Central memory CD8-positive, alpha-beta T cell (primary cell): ENCODE measurements at places on chromosomes 4 and X.

DNA sequence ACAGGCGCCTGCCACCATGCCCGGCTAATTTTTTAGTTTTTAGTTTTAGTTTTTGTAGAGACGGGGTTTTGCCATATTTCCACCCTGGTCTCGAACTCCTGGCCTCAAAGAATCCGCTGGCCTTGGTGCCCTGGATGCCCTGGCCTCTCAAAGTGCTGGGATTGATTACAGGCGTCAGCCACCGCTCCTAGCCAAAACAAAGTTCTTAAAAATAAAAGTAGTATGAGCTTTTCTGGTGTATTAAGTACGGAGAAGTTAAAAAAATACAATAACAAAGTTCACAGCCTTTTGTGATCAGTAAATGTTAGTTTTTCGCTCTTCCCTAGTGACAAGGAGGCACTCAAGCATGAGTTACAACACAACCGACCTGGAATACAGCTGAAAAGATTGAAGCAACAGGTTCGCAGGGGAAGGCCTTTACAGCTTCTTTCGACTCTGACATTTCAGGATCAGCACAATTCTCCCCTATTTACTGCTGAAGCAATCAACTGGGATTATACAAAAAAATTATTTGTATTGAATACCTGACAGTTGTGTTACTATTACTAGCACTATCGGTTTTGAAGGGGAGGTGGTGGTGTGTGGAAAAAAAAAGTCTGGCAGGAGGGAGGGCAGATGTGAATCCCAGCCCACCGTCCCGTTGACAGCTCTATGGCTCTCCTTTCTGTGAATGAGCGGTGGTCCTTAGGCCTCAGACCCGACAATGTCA is 893 bp upstream of the METAP1 start:
- H3K4me3 ChIP-seq, result peak overlapping the region; percentile 65
- peaks cover 3% of the 10 kb centered on the region for H3K36me3 ChIP-seq
- H3K27ac ChIP-seq, result peak overlapping the region; percentile 91
- H3K27me3 ChIP-seq, result no peaks in the 10 kb centered on the region
- peaks cover 27% of the 10 kb centered on the region for H3K4me1 ChIP-seq

GRCh38 chr4:183798301-183799253 is 106.5 kb upstream of the STOX2 start:
- no peak for DNase-seq
- peak overlapping the region; percentile 50 for H3K4me3 ChIP-seq
- peaks cover 2% of the 10 kb centered on the region for H3K36me3 ChIP-seq
- no peaks in the 10 kb centered on the region for H3K4me1 ChIP-seq
- H3K27ac ChIP-seq, result no peak overlapping the region
- H3K27me3 ChIP-seq, result peaks cover 76% of the 10 kb centered on the region

DNA sequence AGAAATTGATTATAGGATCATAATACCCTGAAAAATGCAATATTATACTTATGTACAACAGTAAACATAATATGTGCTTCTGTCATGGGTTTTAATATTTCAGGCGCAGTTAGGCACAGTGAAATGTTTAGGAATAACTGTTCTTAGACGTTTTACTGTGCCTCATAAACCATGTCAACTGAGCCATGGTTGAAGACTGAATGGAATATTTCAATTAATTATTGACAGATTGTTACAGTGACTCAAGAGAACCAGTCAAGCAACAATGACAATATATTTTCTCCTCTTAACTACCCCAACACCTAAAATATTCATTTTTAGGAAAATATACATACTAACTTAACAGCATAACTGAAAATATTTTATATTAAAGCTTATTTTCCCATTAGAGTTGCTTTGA is 852.7 kb upstream of the FRG1 start:
- no peaks in the 10 kb centered on the region for H3K4me1 ChIP-seq
- H3K36me3 ChIP-seq, result no peaks in the 10 kb centered on the region
- no peak overlapping the region for H3K27ac ChIP-seq
- no peaks in the 10 kb centered on the region for H3K27me3 ChIP-seq
- DNase-seq, result no peak

DNA sequence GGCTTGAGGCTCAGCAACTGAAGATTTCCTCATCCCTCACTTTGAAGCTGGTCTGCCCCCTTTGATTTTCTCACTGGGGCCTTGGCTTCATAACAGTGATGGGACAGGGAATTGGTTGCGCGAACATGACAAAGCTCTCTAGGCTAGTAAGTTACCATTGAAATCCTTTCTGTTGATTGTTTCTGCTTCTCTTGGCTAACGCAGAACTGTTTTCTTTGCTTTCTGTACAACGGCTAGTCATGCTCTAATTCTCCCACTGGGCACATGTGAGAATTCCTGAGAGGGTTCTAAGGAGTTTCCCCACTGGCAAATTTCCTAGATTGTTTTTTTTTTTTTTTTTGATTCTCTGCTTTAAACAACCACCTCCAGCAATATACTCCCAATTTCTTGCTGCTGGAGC is 738.6 kb downstream of the PCDH7 start:
- no peak overlapping the region for H3K27ac ChIP-seq
- H3K36me3 ChIP-seq, result no peaks in the 10 kb centered on the region
- H3K4me1 ChIP-seq, result no peaks in the 10 kb centered on the region

DNA sequence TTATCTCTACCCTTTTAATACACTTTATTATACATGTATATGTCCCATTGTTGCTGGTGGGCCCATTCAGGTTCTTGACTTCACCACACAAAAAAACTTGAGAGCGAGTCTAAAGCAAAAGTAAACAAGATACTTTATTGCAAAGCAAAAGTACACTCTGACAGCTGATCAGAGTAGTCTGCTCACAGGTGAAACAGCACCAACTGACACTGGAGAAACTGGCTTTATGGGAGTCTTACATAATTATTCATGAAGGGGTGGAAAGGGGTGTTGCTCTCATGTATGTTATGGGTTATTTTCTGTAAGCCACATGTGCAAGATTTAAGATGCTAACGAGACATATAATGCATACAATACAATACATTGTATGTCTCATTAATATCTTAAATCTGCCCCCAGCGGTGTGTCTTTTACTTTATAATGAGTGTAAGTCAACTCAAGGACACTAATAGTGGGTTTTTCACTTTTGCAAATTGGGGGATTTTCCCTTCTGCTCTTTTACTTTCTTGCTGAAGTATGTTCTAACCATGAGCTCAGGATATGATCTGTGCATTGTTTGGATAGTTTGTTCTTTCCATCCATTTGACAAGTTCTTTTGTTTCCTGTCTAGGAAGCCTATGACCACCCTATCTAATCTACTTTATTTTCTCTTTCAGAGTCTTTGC is 256.1 kb upstream of the ITM2A start:
- H3K27ac ChIP-seq, result no peak overlapping the region
- no peak for DNase-seq
- no peak overlapping the region for H3K4me3 ChIP-seq
- no peaks in the 10 kb centered on the region for H3K4me1 ChIP-seq
- H3K27me3 ChIP-seq, result no peaks in the 10 kb centered on the region
